ENCODE measurements at places on chromosomes 2 and 18.

GRCh38 chr18:76412010-76412817 lies 82.8 kb downstream of the ZNF516 start:
- no peak for DNase-seq

- DNase-seq = no peak
These were observed 45.0 kb downstream of the EMILIN2 start for GRCh38 chr18:2891526-2892431.

- no peak for DNase-seq
These were observed 53.9 kb upstream of the CYTIP start for GRCh38 chr2:157497638-157498314.

- no peak for DNase-seq
These were observed 396.5 kb downstream of the CCDC85A start for GRCh38 chr2:56580242-56580641.

- no peak for DNase-seq
These were observed 85.1 kb upstream of the ZNF532 start for GRCh38 chr18:58779529-58779928.

All from activated CD4-positive, alpha-beta T cell treated with anti-CD3 and anti-CD28 coated beads, Interleukin-2, amount 50 U/mL, for 1 hour (primary cell).